ENCODE measurements at places on chromosomes 5 and 9.
A peak's percentile ranks its signal among the peaks of the same experiment; 100 is the strongest.

GRCh38 chr5:57727591-57727990 lies 245.0 kb upstream of the ACTBL2 start:
- no peak for DNase-seq

DNA sequence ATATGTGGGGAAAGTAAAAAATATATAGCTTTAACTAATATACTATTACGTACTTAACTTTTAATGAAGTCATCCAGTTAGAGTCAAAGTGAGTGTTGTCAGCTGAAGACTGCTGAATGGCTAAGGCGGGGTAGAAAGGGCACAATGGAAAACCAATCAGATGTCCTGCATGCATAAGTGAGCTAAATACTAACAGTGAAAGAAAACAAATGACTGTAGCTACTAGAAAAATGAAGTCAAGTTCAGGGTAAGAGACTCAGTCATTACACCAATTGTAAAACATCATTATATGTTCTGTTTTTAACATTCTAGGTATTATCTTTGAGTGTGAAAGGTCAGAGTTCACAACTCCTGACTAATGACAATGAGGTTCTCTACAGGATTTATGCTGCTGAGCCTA lies 295.2 kb downstream of the ADGRV1 start:
- DNase-seq: no peak

- no peak for DNase-seq
These were observed 98.7 kb downstream of the RAPGEF6 start for GRCh38 chr5:131536211-131536826.

- no peak for DNase-seq
These were observed 44.5 kb downstream of the SEMA4D start for GRCh38 chr9:89453452-89453851.

DNA sequence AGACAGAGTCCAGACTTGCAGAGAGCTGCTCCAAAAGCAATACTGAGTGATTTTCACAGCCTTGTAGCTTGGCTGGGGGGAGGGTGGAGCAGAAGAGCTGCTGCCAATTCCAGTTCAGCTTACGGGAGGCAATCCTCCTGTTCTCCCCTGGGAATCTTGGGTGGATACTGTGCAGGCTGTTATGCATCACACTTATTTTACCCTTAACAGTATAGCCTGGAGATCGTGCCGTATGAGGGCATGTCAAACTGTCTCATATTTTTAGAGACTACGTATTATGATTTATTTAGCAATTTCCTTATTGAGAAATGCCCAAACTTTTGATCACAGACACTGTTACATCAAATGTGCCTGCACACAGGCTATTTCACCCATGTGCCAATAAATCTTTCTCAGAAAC lies 85.2 kb downstream of the BASP1 start:
- no peak for DNase-seq

- DNase-seq: no peak
These were observed 25.6 kb upstream of the LARP1 start for GRCh38 chr5:154729613-154730012.

- no peak for DNase-seq
These were observed 1.1 kb downstream of the CD14 start for GRCh38 chr5:140631831-140632365.

DNA sequence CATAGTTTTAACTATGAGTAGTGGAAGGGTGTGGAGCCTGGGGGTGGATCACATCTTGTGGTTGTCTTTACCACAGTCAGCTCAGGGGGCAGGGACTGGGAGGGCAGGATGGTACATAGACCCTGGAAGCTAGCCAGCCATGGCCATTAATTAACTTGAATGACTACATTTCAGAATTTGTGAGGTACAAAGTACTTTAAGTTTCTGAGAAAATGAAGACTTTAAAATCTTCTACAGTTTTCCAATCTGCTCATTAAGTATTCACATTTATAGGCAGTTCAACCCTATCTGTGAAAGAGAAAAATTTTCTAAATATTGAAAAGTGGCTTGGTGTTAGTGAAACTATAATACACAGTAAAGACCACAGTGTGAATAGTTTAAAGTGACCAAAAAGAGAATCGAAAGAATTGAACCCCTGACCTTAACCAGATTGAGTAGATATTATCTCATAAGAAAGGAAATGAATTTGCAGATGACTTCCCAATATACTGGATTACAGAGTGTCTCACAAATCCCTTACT lies 234.2 kb upstream of the MEF2C start:
- DNase-seq: no peak

- no peak for DNase-seq
These were observed 224.5 kb upstream of the RFX3 start for GRCh38 chr9:3750321-3750720.

GRCh38 chr5:169809281-169809680 lies 171.0 kb downstream of the INSYN2B start:
- no peak for DNase-seq

- no peak for DNase-seq
These were observed 137.1 kb upstream of the IRX2 start for GRCh38 chr5:2888520-2889060.

GRCh38 chr9:126516936-126517832 lies 96.5 kb upstream of the LMX1B start:
- peak; percentile 32 for DNase-seq

DNA sequence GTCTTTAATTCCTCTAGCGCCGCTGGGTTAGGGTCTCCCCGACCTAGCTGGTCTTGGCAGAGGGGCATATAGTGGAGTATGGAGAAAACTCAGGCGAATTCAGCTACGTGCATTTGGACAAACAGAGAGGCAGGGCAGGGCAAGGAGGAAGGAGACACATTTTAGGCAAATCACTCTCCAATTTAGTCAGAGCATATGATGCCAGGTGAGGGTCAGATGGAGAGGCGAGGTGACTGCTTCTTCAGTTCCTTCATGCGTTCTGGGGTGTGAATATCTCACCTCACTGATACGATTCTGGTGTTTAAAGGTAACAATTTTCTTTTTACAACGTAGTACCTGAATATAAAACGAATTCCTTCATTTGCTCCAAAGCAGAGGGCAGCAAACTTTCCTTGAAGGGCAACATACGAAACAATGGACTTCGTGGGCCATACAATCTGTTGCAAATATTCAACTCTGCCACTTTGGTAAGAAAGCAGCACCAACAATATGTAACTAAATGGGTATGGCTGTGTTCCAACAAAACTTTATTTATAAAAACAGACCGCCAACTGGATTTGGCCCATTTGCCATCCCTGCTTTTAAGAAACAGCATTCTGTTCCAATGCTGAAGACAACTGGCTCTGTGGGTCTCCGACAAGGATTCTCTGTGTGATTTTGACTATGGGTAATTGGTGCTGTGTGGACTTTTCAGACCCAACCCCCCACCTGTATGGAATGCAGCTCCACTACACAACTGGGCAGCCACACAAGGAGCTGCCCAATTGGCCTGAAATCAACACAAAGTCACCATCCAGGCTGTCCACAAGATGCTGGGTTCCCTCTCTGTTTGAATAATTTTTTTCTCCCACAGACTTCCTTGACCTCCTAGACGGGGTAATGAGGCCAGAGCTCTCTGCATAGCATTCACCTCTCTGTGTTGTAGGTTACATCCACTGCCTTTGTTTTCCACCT lies 53.8 kb downstream of the RAPGEF1 start:
- DNase-seq: no peak

- DNase-seq: no peak
These were observed 94.9 kb upstream of the MINAR2 start for GRCh38 chr5:129653057-129653375.

DNA sequence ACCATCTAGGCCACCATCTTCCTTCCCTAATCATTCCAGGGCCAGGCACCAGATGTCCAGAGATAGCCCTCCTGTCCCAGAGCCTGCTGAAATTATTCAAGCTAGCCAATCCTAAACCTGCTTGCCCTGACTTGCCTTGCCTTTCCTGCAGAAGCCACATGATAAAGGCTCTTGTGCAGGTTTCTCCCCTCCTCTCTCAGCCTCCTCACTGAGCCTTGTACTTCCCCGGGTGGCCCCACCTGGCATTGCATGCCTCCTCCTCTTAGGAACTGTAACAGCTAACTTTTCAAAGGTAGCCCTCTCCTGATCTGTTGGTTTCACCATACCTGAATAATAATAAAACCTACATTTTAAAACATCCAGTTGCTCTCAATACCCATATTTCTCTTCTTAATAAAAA lies 42.6 kb downstream of the DIRAS2 start:
- no peak for DNase-seq

DNA sequence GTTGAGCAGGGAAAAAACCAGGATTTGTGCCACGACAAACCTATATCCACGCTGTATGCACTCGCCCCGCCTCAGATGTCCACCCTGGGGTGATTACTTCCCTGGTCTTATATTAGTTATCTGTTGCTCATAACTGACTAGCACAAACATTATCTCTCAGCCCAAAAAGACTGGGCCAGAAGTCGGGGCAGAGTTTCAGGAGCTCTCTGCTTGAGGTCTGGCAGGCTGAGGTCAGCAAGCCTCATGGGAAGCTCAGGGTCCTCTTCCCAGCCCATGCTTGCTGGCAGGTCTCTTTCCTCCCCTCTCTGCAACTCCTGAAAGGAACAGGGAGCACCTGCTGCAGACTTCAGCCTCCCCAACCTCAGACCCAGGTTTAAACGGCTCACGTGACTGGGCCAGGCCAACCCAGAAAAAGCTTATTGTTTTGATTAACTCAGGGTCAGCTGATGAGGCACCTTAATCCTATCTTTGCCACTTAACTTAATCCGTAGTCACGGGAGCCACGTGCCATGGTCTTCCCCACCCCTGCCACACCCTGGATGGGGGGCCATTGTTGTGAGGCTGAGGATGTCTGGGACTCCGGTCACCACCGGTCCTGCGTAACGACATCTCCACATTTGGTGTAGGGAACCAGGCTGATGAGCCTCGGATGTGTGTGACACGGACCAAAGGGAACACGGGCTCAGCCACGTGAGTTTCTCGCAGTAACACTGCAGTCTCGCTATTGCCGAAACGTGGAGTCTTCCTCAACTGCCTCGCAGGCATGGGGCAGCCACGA lies 123.7 kb upstream of the IRX4 start:
- DNase-seq: no peak

- DNase-seq: no peak
These were observed 121.3 kb downstream of the LIFR start for GRCh38 chr5:38434966-38435705.

GRCh38 chr5:115435778-115436712 lies 108.5 kb downstream of the FEM1C start:
- DNase-seq: no peak

- DNase-seq: peak; percentile 74
These were observed at the start of gene JADE2 for GRCh38 chr5:134524826-134525682. Gene JADE2 (plus strand): TSS chr5:134525670. CDS start chr5:134535858, 10,188 bp downstream.

DNA sequence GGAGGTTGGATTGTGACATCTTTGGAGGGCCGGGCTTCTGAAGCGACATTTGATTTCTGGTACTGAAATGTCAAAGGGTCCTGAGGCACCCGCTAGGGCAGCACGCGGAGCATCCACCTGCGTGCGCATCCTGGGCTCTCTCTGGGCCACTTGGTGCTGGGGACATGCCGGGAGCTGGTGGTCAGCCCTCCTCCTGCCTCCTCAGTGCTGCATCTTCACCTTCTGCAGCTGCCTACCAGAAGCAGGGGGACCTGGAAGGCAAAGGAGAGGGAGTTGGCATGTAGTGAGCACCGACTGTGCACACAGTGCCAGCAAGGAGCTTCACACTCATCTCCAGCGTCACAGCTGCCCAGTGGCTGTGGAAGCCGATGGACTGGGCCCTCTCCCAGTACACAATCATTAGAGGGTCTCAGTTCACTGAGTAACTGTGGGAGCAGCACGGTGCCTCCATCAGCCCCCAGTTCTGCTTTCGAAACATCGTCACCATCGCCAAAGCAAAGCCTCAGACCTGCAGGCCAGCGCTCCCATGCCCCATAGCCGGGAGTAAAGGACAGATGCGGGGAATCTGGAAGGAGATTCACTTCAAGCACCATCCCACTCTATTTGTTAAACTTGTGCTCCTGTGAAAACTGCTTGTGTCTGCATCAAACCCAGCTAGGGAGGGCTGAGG lies 138.4 kb downstream of the KCNIP1 start:
- no peak for DNase-seq

DNA sequence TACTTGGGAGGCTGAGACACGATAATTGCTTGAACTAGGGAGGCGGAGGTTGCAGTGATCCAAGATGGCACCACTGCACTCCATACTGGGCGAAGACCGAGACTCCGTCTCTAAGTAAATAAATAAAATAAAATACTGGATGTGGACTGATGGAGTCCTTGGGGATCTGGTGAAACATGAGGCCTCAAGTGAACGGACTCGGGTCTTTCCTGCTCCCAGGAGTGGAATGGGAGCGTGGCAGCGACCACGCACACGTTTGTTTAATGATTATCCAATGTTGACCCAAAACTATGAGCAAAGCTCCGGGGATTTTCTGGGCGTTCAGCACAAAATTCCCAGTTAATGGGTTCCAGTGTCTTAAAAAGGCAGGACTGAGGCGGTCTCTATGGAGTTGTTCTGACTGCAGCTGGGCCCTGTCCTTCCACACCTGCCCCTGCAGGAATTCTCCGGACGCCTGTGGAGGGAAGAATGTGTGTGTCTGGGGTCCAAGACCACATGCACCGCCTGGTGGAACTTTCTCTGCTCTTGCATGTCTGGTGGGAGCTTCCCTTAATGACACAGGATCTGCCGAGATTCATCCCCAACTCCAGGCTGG lies 26.6 kb downstream of the NEK6 start:
- DNase-seq: no peak

DNA sequence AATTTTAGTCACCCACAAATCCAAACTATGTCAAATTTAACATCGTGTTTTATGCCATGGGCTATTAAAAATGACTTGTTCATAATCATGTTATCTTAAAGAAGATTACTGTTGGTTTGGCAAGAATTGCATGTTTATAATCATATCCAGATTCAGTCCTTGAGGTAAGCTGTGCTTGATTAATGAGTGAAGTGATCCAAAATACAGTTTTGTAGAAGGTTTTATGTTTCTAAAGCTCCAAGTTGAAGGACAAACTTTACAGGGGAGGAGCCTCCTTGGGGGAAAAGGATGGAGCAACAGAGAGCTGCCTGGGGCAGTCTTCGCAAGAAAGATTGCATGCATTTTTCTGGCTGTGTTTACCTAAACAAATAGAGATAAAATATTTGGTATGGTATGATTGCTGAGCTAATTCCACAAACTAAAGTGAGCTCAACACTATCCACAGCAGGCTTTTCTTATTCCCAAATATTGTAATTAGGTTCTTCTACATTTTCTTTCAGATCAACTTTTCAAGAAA lies 189.5 kb upstream of the TYRP1 start:
- DNase-seq: peak; percentile 8

DNA sequence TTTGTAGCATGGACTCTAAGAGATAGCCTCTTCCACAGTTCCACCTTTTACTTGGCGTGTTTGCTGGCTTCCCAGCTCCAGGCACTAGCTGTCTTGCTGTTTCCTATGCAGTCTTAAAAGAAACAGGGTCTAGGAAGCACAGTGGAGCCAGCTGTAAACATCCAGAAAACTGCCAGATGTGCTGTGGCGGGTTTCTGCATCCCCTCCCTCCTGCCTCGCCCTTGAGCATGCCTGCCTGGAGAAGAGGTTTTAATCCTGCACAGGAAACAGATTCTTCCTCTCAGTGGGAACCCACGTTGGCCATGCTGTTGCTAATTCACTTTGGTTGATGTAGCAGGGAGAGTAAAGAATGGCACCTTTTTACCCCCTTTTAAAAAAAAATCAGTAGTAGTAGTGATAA lies 121.3 kb downstream of the RPS23 start:
- DNase-seq: no peak
